ENCODE measurements at places on chromosomes 2 and 18.

DNA sequence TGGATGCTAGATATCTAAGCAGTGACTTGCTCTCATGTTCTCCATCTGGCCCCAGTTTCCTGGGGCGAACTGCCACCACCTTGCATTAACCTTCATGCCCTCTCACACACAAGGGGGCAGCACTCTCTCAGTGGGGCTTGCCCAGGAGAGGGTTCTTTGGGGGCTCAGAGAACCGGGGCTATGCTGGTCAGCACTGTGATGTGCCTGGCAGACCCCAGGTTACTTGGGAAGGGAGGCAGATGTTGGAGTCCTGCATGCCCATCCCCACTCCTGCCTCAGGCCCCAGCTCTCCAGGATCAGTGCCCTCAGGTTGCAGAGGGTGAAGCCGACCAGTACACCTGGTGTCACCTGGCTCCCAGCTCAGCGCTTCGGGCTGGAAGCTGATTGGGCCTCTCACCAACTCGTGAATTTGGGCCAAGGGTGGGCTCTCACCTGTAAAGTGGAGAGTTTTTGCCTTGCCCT, 396.2 kb upstream of the HS6ST1 start:
- DNase-seq: no peak

DNA sequence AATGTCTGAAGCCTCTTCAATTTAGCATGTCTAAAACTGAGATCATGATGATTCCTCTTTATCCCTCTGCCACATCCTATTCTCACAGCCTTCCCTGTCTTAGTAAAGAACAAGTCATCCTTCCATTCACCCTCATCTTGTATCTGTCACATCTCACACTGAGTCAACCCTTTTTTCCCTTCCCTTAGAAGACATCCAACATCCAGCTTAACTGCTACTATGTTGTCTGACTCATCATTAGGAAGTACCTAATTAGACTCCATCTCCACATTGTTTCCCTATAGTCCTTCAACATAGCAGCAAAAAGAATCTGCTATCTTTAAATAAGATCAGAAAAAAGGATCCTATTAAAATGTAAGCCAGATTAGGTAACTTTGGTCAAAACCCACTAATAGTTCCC, 85.2 kb upstream of the GRB14 start:
- no peak for DNase-seq

- DNase-seq: no peak
Observed at GRCh38 chr2:11574176-11575046, 40.6 kb downstream of the GREB1 start.

- DNase-seq: peak; percentile 50
Observed at GRCh38 chr18:79680100-79680879, 687 bp downstream of the CTDP1 start.

All from CD14-positive monocyte (primary cell).